Right forelimb (tissue), 1 donor: ENCODE measurements at places on chromosomes 3 and 15.
A peak's percentile ranks its signal among the peaks of the same experiment; 100 is the strongest.

DNA sequence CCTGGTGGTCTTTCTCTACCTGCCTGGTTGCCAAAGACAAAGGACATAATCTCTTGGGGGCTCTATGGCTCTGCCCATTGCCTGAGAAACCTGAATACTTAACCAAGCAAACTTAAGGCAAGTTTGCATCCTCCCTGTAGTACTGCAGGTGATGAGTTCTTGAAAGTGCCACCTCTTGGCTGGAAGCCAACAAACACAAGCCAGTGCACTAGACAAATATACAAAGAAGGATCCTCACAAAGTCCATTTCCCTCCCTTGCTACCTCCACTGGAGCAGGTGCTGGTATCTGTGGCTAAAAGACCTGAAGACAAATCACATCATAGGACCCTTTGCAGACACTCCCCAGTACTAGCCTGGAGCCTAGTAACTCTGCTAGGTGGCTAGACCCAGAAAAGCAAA is 772.3 kb downstream of the SI start:
- no peak for DNase-seq

DNA sequence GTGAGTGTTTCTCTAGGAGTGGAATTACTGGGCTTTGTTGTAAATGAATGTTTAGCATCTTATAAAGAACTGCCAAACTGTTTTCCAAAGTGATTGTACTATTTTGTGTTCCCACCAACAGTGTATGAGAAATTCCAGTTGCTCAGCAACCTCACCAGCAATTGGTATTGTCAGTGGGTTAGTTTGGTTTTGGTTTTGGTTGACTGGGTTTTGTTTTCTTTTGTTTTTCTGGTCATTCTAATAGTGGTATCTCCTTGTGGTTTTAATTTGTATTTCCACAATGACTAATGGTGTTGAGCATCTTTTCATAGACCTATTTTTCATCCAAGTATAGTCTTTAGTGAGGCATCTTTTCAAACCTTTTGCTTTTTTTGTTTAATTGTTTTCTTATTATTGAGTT is 27.1 kb downstream of the FILIP1L start:
- no peak for DNase-seq

- DNase-seq = no peak
Observed at GRCh38 chr15:91133511-91133910, 33.5 kb downstream of the SV2B start.

- DNase-seq = no peak
Observed at GRCh38 chr3:10228248-10228950, 19.9 kb upstream of the TATDN2 start.

GRCh38 chr15:26325495-26325894 is 447.4 kb downstream of the GABRB3 start:
- DNase-seq = no peak

DNA sequence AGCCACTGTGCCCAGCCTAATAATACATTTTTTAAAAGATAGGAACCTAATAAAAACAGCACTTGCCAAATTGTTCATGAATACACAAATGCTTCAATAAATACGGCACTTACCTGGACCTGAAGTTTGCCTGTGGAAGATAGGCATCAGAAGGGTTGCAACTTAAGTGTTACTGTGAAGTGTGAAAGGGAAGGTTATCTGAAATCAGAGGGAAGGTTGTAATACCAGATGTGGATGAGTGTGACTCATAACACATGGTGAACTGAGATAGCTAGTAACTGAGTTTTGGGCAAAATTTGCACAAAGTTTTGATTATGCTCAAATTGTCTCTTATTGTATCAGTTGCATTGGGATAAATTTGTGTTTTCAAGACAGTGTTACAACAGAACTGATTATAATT is 68.0 kb downstream of the ATP11B start:
- DNase-seq = no peak

GRCh38 chr15:40618023-40618422 is 24.0 kb downstream of the KNL1 start:
- no peak for DNase-seq

DNA sequence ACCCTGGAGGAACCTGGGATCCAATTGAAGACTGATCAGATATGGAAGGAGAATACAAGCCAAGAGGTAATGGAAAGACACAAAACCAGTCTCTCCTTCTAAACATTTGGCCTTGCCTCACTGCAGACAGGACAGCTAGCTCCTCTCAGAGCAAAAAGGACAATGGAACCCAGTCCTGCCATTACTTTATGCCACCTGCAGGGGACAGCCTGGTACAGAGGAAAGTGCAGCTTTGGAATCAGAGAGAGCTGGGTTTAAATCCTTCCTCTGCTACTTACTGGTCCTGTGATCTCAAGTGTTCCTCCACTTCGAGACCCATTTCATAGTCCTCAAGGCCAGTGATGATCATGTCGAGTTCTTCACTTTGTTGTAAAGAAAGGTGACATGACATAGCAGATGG is 159.4 kb upstream of the SMAD3 start:
- peak; percentile 13 for DNase-seq

- no peak for DNase-seq
Observed at GRCh38 chr15:35466476-35466875, 79.5 kb downstream of the DPH6 start.
